ENCODE measurements at places on chromosomes 2 and 18.

DNA sequence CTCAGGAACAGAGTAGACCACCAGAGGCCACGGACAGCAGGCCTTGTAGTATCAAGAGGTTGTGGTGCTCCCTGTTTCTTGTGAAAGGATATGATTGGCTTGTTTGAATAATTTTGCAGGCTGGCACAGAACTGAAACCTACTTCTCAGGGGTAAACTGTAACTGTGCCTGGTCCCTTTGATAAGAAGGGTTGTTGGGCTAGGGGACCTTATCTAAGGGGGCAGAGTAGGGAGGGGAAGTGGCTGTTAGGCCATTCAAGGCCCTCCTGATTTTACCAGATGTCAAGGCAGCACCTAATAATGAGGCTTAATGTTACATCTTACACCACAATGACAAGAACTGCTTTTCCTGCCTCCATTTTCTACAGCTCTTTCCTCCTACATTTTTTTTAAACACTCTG lies 45.6 kb downstream of the GPR39 start:
- DNase-seq: no peak

GRCh38 chr2:121505005-121505404 lies 25.7 kb upstream of the RNU4ATAC start:
- no peak for DNase-seq

GRCh38 chr2:103254611-103255010 lies 492.8 kb downstream of the TMEM182 start:
- no peak for DNase-seq

DNA sequence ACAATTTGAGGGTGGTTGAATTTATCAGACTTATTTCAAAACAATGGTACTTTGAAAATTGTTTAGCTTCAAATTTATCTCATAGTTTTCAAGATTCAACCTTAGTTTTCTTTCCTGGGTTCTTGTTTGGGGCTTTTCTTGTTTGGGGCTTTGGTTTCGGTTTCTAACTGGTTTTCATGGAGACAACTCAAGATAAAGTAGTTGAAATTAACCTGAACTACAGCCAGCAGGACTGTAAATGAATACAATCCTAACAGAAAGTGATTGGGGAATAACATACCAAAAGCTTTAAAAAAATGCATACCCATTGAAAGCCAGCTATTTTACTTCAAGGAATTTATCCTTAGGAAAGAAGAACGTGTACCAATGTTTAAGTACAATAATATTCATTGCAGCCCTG lies 133.5 kb upstream of the SLC14A2 start:
- no peak for DNase-seq

- no peak for DNase-seq
Measured at GRCh38 chr2:60992985-60993392, 24.5 kb upstream of the PEX13 start.

DNA sequence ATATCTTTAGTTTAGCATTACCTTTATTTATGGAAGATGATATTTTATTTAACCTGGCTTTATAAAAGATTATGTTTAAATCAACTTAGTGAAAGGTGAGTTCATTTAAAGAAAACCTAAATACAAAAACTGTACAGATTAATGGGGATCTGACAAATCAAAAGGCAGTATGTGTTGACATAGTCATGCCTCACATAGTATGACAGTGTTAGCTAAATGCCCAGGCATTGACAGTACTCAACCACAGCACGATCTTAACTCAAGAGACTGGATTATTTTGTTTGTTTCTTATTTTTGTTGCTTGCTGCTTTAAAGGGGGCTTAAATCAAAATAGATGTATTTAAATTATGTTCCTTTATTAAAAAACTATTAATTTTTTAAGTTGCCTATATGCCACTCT lies 7.8 kb downstream of the DOK6 start:
- DNase-seq: no peak

Measured in activated T-helper 1 cell treated with anti-CD3 and anti-CD28 coated beads, Interleukin-2, amount 50 U/mL, for 16 hours (primary cell).